Mucosa of descending colon (tissue), 3 donors: ENCODE measurements at places on chromosomes 1 and 21.

GRCh38 chr1:228798548-228798947 is 63.3 kb downstream of the RHOU start:
- no peak for DNase-seq

DNA sequence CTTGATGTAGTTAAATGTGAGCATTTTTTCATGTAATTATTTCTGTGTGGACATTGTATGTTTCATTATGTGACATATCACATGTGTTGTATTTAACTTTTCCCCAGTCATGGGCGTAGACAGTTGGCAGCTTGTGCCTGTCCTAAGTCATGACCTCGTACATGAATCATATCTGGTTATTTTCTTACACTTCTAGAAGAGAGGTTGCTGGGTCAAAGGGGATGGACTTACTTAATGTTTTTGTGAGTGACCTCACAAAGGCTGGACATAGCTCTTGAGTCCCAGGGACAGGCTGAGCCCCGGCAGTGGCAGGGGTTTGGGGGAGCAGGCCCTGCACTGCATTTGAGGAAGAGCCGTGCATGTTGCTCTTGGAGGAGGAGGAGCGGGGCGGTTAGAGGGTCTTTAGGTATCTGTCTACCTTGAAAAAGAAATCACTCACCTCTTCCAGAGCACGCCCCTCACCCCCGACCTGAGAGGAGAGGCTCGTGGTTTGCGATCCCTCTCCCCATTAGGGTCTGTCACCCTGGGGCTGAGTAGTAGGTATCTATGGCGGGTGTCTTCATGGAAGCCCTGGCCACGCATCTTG is 16.4 kb downstream of the IFNGR2 start:
- DNase-seq, result no peak

DNA sequence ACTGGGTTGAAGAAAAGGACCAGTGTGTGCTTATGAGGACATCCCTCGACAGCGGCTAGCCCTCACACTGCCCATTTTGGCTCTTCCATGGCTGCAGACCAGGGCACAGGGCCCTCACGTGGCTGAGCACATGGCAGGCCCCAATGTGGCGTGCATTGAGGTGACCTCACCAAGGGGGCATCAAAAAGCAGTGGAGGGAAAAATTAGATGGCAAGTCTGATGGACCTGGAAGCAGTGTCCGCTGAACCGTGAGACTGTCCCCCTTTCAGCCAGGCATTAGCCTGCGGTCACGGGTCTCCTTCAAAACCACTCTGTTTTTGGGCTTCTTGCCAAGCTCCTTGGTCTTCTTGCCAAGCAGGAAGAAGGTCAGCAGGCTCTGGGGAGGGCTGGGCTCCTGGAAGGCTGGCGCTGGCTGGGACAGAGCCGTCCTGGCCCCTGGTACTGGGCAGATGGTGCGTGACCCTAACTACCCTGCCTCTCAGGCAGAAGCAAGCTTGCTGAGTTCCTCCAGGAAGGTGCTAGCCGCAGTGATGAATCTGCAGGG is 30.8 kb downstream of the TRIM67 start:
- no peak for DNase-seq

DNA sequence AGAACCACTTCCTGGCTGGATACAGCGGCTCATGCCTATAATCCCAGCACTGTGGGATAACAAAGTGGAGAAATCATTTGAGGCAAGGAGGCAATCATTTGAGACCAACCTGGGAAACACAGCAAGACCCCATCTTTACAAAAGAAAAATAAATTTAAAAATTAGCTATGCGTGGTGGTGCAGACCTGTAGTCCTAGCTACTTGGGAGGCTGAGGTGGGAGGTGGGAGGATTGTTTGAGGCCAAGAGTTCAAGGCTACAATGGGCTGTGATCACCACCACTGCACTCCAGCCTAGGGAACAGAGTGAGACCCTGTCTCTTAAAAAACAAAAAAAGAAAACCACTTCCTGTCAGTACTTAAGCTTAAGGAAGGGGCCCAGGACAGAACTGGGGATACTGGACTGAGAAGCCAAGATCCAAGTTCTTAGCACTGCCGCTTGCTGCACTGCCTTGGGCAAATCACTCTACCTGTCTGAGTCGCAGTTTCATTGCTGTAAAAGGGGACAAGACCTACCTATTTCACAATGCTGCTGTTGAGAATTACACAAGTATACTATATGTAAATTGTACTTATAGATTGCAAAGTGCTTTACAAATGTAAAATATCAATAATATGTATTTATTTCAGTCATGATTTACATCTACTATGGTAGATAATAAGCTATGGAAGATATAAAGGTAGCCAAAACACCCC is 154.9 kb downstream of the RERE start:
- no peak for DNase-seq

DNA sequence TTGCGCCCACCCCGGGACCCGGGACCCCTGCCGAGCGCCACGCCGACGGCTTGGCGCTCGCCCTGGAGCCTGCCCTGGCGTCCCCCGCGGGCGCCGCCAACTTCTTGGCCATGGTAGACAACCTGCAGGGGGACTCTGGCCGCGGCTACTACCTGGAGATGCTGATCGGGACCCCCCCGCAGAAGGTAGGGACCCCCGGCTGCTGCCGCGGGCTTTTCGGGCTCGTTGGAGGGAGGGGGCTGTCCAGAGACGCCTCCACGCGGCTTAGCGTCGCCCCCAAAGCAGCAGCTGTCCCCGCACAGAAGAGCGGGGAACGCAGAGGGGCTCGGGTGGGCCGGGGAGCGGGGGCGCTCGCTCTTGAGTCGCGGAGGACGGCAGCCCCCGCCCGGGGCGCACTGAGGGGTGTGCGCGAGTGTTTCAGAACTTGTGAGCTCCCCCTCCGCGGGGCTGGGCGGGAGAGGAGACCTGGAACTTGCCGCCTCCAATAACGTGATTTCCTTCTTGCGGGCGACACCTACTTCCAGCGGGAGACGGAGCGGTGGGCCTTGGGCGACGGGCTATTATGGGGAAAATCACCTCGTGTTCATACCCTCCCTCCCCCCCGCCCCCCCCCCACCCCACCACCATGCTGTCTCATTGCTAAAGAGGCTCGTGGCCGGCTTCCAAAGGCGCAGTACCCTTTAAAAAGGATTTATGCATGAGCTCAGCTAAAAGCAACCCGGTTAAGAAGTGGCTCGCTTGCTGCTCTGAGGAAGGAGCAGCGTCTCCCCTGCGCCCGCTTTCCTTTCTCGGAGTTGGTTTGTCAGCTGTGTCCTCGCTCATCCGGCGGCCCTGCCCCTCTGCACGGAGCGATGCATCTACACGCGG is 664 bp downstream of the BACE2 start:
- DNase-seq, result peak; percentile 64

DNA sequence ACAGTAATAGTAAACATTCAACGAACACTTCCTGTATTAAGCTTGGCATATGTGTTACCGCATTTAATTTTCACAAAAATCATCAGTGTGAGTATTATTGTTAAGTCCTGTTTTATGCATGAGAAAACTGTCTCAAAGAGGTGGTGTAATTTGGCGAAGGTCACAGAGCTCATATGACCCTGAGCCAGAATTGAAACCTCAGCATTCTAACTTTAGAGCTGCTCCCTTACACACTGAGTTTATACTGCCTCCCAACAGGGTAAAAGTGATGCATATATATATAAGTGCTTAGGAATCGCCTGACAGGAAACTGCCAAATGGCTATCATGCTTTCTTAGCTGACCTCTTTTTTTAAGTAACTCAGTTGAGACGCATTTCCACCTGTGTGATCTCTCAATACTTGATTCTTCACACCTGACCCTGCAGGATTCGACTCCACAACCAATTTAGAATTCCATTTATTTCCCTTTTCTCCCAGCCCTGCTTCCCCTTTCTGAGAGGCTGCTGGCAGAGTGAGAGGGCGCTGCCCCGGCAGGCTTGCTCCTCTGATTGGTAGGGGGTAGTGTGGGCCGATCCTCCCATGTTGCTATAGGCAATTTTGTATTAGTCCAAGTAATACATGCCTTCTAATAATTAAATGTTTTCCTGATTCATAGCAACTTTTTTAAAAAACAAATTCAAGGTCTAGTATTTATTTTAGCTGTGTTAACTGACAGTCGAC is 40.5 kb downstream of the ZBTB40 start:
- no peak for DNase-seq

DNA sequence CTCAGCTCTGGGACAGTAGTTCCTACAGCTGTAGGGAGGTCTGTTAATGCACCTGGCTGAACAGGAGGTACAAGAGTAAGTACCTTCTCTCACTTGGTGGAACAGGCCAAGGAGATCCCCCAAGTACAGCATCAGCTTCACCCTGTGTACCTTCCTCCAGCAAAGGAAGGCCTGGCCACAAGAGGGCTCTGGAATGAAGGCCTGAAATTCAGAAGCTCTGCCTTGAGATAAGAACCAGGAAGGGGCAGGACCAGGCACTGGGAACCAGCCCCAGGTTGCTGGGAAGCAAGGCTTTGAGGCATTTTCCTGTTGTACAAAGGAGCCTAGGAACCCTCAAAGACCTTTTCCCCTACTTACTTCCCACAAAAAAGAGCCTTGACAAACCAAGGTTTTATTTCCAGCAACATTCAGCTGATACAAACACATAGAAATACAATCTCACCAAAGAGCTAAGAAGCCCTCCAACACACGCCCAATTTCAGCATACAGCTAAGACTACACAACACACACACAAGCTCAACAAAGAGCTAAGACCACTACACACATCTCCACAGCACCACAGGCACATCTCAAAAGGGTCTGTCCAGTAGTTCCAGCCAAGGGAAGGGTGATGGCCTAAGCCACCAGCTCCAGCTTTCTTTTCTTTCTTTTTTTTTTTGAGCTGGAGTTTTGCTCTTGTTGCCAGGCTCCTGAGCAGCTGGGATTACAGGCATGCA is 23.5 kb downstream of the F11R start:
- peak; percentile 86 for DNase-seq

DNA sequence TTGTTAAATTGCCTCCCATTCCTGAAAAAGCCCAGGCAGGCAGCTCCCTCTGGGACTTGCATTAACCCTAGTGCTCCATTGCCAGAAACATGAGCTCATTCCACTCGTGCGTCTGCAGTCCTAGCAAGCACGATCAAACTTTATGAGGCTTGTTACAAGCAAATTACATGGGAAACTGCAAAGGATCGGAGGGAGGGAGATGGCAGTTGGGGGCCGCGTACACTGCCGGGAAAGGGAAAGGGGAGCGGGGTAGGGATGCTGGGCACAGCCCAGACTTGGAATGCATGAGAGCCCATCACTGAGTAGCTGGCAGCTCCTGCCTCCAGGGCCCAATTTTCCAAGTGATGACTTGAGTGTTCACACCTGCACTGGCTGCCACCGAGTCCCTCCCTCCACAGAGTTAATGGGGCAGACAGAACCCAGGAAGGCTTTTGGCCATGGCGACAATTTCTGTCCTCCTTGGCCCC is 169.9 kb downstream of the BRINP2 start:
- no peak for DNase-seq
